ENCODE measurements at places on chromosomes 13 and 19. TPM values are rescaled to one million over a fixed set of nuclear protein-coding genes. Genes with fewer than 3 reads are reported as not detected.

DNA sequence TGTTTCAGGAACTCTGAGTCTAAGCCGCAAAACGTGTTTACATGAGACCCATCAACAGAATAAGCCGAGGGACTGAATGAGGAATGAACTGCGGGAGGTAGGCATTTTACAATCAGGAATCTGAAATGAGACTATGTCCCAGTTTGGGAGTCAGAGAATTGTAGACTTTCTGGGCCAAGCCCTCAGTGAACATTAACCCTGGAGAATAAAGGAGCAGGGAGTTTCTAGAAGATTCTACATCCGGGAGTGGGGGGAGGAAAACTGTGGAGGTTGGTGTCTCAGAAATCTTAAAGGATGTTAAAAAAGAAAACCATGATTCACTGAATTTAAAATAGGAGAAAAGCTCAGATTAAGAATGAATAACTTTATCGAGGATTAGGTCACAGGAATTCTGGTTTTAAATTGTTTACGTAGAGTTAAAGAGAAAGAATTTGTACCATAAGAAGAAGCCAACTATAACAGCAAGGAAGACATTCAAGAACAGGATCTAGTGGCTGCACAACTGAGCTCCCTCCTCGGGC, 18.5 kb downstream of the RFX2 start:
- DNase-seq, result no peak

- DNase-seq, result peak; percentile 85
Observed at GRCh38 chr13:109790942-109791605, 4.7 kb upstream of the IRS2 start.

DNA sequence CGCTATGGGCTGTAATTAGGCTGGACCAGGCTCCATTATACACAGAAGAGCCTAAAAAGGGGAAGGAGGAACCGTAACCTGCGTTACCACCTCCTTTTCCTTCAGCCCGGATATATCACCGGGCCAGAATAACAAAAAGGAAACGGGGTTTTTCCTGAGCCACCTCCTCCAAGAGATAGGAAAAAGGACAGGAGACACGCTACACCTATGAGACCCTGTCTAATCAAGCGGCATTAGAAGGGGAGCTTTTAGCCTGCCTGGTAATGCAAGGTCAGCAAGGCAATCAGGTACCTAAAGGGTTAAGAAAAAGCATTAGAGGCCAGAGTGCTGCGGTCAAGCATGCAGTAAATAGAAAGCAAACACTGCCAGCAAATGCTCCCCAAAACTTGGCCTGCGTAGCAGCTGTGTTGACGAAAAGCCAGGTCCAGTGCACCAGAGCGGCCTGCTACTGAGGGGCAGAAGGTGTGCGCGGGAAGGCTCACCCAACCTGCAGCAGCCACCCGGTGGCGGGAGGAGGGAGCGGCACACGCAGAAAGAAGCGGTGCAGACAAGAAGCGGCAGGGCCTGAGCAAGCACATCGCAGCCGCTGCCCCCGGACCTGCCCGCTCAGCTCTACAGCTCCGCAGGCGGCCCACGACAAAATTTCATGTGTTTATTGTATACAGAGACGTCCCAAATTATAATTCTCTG, 1466.1 kb downstream of the UQCRFS1 start:
- peak; percentile 45 for DNase-seq

GRCh38 chr19:13100031-13100588, 2.5 kb downstream of the LYL1 start:
- DNase-seq, result no peak

DNA sequence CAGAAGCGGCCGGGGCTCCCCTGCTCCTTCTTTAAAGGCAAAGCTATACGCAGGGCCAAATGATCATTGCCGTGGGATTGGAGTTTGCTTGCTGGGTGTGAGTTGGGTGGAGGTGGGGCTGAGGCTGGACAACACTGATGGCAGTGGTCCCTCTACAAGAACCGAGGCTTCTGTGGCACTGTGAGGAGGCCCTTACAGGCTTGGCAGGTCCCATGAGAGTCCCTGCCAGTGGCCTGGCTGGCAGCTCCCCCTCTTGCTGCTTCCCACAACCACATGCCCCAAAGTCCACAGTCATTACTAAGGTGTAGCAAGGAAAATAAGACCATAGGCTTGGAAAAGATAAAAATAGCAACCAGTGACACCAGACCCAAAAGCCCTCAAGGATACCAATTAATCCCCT, 98.4 kb downstream of the ANKRD10 start:
- no peak for DNase-seq

- peak; percentile 31 for DNase-seq
Observed at GRCh38 chr19:29665826-29666577, 741 bp downstream of the PLEKHF1 start.

- DNase-seq, result no peak
Observed at GRCh38 chr13:38045278-38046048, 175.9 kb upstream of the TRPC4 start.

- DNase-seq, result no peak
Observed at GRCh38 chr13:72666391-72666790, 61.0 kb downstream of the MZT1 start.

DNA sequence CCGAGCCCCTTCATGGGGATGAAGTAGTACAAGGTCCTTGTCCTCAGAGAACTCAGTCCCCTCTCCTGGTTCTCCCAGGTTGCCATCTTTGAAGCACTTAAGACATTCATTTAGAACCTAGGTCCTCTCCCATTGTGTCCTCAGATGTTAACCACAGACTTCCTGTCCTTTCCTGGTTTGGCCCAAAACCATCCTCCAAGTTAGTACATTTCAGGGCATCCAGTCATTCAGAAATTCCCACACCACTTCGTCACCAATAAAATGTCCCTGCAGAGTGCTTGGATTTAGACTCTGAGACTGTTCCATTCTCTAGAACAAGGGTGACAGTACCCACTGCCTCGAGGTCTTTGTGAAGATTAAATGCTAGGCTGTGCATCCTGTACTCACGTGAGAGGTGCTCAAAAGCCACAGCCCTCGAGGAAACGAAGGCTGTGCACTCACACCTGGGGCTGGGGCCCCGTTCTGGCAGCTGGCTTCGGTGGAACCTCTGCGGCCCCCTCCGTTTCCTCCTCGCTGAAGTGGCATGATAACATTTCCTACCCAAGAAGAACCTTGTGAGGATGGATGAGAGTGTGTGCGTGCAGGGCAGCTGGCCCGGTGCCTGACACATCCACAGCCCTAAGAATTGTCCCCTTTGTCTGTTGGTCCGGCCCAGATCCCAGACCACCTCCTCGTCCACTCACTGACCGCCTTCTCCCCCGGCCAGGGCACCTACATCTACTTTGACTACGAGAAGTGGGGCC, 4.7 kb downstream of the LENG1 start:
- DNase-seq, result no peak

- DNase-seq, result no peak
Observed at GRCh38 chr19:18306209-18306887, 16.5 kb downstream of the LSM4 start.

- DNase-seq, result no peak
Observed at GRCh38 chr13:110010404-110011138, 224.2 kb upstream of the IRS2 start.

DNA sequence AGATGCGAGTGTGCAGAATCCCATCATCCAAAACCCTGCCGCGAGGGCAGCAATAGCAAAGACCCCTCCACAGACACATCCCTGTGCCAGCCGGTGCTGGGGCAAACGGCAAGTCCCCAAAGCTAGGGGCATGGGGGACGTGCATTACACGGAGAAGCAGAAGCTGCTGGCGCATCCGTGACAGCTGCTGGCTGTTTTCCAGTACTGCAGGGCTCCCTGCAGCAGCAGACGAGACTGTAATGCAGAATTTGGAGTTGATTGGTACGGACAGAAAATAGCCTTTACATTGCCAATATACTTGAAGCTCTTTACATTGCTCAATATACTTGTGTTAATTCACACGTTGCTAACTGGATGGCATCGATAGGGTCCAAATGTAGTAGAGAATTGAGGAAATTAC, 77.2 kb upstream of the TMTC4 start:
- DNase-seq, result no peak

DNA sequence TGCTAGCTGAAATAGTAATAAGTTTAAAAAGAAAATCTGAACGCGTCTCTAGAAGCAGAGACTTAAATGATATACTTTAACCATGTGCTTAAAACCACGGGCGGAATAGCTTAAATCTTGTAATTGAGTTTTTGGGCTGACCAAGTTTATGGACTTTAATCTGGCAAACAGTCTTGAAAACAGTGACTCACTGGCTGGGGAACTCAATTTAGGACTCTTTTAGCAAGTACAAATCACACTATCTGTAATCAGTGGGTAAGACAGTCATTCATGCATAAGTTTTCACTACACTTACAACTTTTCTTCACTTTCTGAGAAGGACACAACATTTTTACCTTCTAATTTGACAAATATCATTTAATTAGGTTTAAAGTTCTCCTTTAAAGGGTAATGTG, 26.8 kb downstream of the ZNF627 start:
- DNase-seq, result no peak

The GSX1 gene
- total RNA-seq, result not detected

The TRIP10 gene
- total RNA-seq, result 92.9 TPM

The SLC27A5 gene
- total RNA-seq, result 10.8 TPM

The URAD gene
- total RNA-seq, result not detected

The SBNO2 gene
- 156 TPM for total RNA-seq

The CTXN1 gene
- total RNA-seq, result 25.9 TPM

The GAPDHS gene
- not detected for total RNA-seq

The SIGLEC10 gene
- 33.8 TPM for total RNA-seq

The MLLT1 gene
- 53.2 TPM for total RNA-seq

The ZSCAN4 gene
- not detected for total RNA-seq

All from kidney (tissue), 22 donors.